ENCODE measurements at places on chromosomes 3 and 15.

DNA sequence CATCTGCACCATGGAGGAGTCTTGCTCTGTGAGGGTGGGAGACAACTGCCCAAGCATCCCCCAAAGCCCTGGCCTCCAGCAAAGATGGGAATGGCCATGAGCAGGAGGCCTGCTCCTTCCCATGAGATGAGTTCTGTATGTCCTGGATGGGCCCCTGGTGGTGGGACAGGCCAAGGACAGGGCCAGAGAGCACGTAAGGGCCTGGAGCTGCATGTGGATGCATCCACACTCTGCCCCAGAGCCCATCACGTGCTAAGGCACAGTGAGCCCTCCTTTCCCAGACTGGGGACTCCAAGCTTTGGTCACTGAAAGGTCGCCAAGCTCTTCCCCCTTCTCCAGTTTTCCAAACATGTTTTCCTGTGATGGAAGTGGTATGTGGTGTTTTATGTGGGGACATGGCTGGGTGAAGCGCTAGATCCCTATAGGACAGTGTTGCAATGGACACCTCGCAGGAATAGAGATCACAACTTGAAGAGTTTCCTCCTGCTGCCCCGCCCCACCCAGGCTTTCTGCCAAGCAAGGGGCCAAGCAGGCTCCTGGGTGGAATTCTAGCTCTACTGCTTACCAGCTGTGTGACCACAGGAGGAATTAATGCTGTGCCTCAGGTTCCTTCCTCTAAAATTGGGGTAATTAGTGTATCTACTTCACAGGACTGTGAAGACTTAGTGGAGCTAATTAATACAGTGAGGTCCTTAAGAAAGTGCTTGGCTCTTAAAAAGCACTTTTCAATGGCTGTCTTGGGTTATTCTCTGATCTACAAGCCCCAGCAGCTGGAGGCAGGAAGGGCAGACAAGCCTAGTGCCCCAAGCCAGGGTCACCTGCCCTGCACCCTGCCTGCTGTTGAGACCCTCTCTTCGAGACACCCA lies 106.4 kb upstream of the RPL32 start:
- DNase-seq: peak; percentile 85

GRCh38 chr3:78201091-78201490 lies 1161.2 kb downstream of the ROBO2 start:
- DNase-seq: no peak

DNA sequence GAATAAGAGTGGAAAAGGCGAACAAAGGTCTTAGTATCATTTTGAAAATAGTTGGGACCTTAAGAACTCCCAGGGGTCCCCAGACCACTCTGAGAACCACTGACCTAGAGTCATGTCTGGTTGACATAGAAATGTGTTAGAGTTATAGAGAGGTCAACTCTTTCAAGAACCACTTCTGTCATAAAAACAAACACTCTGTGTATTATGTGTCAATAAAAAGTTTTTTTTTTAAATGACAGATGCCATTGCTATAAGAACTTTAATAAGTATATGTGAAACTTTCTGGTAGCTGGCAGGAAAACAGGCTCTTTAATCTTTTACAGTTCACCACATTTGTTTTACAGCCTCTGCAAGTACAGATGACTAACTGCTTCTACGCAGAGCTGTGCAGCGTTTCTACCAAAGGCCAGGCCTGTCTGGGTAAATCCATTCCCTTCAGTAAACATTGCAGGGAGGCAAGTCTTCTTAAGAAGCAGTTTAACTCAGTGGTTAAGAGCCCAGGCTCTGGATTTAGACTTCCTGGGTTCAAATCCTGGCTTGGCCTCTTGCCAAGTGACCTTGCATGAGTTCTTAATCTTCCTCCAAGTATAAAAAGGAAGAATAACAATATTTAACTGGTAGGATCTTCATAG lies 56.6 kb downstream of the RFTN1 start:
- no peak for DNase-seq

GRCh38 chr3:38542401-38543298 lies 46.5 kb downstream of the EXOG start:
- DNase-seq: no peak

GRCh38 chr15:100671858-100672543 lies 69.6 kb downstream of the ASB7 start:
- peak; percentile 4 for DNase-seq

DNA sequence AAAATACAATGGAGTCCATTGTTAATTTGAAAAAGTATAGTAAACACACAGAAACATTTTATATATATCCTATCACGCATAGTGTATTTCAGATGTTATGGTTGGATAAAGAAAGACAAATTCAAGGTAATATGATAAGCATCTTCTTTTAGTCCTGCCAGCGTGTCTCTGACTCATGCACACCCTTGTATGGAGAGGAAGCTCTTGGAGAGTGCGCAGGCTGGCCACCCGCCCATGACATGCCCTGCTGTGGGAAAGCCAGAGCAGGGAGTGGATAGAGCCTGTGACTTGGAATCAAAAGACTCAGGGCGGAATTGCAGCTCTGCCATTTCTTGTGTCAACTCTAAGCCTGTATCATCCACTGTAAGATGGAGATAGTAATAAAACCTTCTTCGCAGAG lies 23.0 kb upstream of the COPG1 start:
- DNase-seq: peak; percentile 50

- DNase-seq: no peak
These were observed 44.1 kb downstream of the SENP2 start for GRCh38 chr3:185630182-185630622.

- DNase-seq: peak; percentile 24
These were observed 10.0 kb upstream of the ST8SIA2 start for GRCh38 chr15:92383519-92384324.

- no peak for DNase-seq
These were observed 28.4 kb downstream of the MAGI1 start for GRCh38 chr3:66010348-66010738.

- no peak for DNase-seq
These were observed 61.2 kb upstream of the TNFAIP8L3 start for GRCh38 chr15:51155891-51156290.

- no peak for DNase-seq
These were observed 6.6 kb upstream of the RHCG start for GRCh38 chr15:89502867-89503595.
